ENCODE measurements at places on chromosomes 6 and 20.

GRCh38 chr6:89792881-89793280, 26.7 kb downstream of the MDN1 start:
- DNase-seq = peak; percentile 58

GRCh38 chr6:45302832-45303231, 25.3 kb upstream of the RUNX2 start:
- no peak for DNase-seq

DNA sequence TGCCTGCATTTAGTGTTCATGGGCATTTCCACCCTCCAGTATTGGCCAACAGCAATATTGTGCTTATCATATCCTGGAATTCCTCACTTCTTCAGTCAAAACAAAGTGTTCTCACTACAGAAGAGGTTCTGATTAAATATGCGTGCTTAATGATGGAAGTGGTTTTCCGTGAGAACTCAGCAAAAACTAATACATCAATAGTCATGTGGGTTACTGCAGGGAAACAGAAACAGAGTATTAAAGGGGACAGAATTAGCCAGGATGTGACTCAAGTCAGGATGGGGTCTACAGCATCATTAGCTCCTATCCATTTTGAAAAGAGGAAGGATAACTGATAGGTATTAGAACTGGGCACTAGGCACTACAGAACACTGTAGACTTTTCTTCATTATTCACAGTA, 384.6 kb downstream of the CDKAL1 start:
- DNase-seq = no peak

DNA sequence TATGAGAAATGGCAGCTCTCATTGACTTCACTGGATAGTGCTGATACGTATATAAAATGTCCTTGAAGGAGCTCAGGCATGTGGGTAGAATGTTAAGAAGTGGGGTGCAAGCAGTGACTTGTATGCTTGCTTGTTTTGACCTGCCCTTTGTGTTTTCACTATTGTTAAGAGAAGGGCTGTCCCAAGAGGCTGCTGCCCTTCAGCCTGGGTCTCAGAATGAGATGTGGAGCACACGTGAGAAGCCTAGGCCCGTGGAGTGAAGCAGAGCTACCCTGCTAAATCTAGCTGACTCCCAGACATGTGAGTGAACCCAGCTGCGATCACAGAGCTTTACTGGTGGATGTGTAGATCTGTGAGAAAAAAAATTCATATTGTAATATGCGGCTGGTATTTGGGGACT, 305.3 kb upstream of the RGS17 start:
- DNase-seq = peak; percentile 12

GRCh38 chr6:151018046-151018445, 152.5 kb downstream of the MTHFD1L start:
- DNase-seq = peak; percentile 73

DNA sequence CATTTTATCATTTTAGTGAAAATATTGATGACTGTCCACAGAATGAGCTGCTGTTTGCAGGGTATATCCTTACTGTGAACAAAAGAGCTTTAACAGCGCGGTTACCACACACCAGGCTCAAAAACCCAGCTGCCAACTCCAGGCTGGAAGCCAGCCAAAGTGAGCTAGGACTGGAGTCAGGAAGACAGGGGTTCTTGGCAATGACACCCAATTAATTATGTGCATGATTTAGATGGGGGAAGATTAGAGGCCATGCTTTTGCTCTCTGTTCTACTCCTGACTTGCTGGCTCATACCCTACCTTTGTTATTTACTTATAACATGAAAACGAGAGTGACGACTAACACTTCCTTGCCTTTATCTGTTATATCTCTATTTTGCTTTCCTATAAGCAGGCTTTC, 128.9 kb upstream of the SHLD1 start:
- DNase-seq = peak; percentile 68

GRCh38 chr6:55643861-55644260, 64.9 kb upstream of the HMGCLL1 start:
- no peak for DNase-seq

DNA sequence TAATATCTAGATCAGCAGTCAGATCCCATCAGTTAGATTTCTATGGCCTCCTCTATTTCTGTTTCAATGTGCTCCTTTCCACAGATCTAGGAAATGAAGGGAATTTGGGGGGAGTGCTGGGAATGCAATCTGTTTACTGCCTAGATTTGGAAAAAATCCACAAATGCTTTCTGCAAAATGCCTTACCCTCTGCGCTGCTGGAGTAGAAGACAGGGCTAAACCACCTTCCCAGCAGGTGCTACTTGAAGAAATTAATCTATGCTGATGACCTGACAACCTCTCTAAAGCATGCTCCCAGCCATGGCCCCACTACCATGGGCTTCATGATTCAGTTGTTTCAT, 46.2 kb downstream of the LY86 start:
- no peak for DNase-seq

DNA sequence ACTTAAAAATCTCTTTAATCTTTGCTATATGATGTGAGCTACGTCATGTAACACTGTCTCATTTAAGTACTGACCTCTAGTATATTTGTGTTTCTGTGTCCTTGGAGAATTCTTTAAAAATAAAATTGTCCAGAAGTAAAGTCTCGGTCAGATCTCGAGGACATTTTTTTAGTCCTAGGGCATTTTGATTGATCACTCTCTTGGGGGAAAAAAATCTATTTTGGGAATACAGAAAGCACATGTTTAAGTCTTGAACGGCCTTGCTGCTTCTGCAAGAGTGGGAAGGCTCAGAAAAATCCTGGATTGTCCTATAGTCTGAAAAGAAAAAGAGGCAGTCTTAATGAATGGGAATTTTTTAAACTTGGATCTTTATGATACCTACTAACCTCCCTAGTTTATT, 234.3 kb downstream of the UTRN start:
- no peak for DNase-seq

DNA sequence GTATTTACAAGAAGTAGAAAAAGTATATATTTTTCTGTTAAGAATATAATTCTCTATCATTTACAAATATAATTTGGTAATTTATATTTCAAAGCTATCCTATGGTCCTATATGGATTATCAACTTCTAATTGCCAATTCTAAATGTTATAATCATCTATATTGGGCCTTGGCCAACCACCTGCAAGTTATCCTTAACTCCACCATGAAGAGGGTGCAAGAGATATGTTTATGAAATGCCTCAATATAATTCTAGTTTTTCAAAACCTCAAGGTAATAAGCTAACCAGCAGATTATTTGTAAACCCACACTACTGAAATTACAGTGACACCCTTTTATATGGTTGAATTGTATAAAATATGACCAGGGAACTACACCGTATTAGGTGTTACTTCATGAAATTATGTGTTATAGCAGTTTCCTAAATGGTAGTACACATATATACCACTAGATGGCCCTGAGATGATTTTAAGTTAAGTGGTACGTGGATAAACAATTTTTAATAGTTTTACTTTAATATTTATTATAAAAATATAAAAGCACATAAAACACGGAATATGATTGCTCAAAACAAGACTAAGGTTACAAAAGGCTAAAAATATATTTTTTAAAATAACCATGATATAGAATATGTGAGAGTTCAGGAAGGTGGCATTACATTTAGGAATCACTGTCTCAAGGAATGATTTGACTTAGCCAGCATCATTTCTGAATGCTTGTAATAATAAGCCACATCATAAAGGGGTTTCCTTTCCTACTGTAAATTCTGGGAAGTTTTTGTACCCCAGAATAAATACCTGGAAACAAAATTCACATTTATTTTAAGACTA, 9.8 kb upstream of the PNISR start:
- DNase-seq = peak; percentile 47

- DNase-seq = no peak
Observed at GRCh38 chr6:167828325-167828956, 1.7 kb downstream of the AFDN start.

DNA sequence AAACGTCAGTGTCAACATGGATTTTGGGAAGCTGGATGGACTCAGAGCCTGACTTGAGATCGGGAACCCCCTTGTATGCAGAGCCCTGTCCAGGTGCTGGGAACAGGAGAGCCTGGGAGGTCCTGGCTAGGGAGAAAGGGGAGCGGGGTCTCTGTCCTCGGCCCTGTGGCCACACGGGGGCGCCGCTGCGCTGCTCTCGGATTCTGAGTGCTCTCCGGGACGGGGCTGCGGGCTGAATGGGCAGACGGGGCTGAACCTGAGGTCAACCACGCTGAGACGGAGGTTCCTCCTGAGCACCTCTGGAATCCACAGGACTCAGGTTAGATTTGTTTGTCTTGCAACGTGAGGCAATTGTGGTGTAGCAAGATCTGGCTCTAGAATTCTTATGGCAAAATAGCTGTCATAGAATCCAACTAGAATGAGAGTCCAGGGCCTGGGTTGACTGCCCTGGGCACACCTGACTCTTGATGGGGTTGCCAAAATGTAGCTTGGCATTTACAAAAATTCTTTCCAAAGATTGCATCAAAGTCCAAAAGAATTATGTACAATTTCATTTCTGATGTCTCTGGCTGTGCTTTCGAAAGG, 20.6 kb upstream of the HLA-F start:
- peak; percentile 30 for DNase-seq

GRCh38 chr6:151148111-151148510, 91.7 kb upstream of the AKAP12 start:
- DNase-seq = no peak

DNA sequence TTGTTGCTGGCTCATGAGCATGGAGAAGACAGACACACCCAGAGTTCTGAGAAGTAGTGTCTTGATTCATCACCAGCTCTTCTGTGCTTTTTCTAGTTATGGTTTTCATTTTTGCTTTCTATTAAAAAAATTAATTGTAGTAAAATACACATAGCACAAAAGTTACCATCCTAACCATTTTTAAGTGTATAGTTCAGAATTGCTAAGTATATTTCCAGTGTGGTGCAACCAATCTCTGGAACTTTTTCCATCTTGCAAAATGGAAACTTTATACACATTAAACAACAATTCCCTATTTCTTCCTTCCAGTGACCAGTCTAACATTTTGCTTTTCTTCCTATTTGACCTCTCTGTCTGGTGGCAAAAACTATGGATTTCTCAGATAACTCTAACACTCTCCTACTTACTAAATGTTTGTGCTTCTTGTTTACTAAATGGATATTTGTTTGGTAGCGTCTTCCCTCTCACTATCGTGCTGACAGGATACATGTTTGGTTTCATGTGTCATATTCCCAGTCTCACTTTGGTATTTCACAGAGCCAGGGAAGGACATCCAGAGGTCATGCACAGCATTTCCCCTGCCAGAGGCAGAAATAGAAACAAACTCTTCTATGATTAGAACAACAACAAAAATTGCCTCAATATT, 40.6 kb downstream of the TXLNB start:
- DNase-seq = no peak

DNA sequence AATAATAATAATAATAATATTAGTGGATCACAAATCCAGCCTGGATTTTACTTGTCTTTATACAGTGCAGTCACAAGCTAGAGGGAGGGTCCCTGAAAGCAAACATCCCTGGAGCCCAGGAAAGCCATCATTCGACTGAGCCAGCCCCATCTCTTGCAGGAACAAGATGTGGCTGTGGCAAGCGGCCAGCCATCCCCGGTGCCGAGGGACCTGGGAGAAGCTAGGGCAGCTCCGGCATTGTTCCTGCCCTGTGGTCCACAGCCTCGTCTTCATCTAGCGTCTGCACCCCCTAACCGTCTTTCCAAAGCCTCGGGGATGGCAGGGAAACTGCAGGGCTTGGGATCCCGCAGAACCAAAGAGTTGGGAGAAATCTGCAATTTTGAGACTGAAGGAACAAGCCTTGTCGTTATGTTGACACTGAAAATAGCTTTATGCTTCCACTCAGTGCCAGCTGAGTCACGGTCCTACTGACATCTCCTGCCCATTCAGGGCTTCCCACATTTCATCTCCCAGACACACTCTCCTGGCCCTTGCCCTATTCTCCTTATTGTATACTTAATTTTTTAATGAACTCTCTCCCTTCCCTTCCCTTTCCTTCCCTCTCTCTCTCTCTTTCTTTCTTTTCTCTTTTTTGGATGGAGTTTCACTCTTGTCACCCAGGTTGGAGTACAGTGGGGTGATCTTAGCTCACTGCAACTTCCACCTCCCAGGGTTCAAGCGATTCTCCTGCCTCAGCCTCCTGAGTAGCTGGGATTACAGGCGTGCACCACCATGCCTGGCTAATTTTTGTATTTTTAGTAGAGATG, 62.5 kb upstream of the ZNFX1 start:
- DNase-seq = no peak

DNA sequence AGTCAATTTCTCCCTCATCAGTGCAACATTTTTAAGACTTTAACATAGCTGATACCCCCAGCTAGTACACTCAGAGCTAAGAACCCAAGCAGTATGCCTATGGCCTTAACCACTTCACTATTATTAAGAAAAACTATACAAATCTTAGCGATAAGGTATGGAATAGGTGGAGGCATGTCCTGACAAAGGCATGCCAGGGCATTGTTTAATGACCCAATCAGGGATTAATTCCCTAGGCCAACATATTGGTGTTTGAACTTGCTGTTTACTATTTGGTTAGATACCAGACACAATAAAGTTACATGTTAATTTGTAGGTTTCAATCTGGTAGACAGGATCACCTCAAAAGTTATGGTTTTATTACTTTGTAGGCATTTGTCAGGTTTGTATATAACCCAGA, 93.1 kb downstream of the ARMC2 start:
- no peak for DNase-seq

GRCh38 chr6:109322825-109323224, 59.4 kb downstream of the CD164 start:
- DNase-seq = no peak

GRCh38 chr6:57163956-57164355, 8.2 kb upstream of the BAG2 start:
- DNase-seq = no peak

DNA sequence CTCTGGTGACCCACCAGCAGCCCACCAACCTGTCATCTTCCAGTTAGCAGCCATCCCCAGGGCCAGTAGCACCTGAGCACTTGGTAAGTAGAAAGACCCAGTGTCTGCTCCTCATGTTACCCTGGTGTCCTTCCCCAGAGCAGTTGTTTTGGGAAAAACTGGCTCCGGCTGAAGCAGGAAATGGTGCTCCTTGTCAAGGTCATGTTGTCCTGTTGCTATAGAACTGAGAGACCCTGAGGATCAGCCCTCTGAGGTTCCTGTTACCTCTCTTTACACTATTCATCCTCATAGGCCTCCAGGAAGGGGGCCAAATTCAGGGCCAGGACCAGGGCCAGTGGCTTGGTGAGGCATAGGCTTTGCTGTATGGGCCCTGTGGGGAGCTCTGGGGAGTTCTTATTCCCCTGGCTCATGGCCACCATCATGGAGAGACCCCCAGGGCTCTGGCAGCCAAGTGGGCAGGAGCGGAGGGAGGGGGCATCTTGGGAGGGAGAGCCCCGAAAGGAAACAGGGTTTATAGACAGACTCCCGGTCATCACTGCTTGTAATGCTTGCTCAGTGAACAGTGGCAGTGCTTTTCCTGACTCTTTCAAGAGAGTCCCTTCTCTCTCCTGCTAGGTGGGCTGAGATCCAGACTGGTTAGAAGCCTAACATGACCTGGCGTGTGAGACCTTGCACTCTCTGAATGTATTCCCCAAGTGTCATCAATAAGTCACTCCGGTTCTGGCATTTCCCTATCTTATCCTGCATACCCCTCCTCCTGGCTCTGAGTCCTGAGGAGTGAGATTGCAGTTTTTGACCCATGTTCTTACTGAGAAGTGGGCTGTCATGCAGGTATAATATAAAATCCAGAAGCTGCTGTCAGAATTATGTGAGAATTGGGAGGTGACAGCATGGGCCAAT, 50.7 kb downstream of the PPARD start:
- no peak for DNase-seq

All from eye (tissue), 1 donor.